HepG2 (cell line): ENCODE measurements at places on chromosomes 5 and 9. TPM values are rescaled to one million over a fixed set of nuclear protein-coding genes. Genes with fewer than 3 reads are reported as not detected.

DNA sequence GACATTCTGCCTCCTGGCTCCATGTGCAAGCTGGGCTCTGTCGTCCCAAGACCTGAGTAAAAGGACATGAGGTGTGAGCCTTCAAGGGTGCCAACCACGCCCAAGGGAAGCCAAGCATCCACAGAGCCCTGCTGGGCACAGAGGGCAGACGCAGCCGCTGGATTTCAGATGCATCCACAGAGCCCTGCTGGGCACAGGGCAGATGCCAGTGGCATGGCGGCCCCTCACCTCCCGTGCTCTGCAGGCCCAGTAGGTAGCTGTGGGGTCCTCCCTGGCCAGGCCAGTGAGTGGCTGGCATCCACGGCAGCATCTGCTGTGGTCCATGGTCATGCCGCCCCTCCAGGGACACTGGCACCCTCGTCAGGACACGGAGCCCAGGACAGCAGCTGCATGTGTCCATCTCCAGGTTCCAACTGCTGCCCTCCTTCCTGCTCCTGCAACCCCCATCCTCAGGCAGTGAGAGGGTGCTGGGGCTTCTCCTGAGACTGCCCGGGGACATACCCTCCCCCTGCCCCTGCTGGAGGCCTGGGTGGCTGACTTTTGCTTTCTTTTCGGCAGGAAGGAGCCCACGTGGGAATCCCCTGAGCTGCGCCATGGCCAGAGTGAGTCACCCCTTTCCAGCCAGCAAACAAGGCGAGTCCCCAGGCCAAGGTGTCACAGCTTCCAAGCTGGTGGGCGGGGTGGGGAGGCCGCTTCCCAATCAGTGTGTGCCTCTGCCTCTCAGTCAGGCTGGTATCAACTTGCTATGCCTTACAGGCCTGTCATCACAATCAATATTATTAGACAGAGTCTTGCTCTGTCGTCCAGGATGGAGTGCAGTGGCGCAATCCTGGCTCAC is 4.0 kb upstream of the TRAF2 start:
- H3K4me3 ChIP-seq = peak overlapping the region; percentile 82
- H3K27ac ChIP-seq = peak overlapping the region; percentile 60
- peak; percentile 94 for DNase-seq
- H3K27me3 ChIP-seq = no peaks in the 10 kb centered on the region
- peaks cover 52% of the 10 kb centered on the region for H3K4me1 ChIP-seq
- H3K36me3 ChIP-seq = no peaks in the 10 kb centered on the region

- H3K36me3 ChIP-seq = no peaks in the 10 kb centered on the region
- H3K27me3 ChIP-seq = no peaks in the 10 kb centered on the region
- no peak overlapping the region for H3K27ac ChIP-seq
- no peak for DNase-seq
- H3K4me1 ChIP-seq = no peaks in the 10 kb centered on the region
Observed at GRCh38 chr5:144028058-144028457, 142.4 kb downstream of the YIPF5 start.

DNA sequence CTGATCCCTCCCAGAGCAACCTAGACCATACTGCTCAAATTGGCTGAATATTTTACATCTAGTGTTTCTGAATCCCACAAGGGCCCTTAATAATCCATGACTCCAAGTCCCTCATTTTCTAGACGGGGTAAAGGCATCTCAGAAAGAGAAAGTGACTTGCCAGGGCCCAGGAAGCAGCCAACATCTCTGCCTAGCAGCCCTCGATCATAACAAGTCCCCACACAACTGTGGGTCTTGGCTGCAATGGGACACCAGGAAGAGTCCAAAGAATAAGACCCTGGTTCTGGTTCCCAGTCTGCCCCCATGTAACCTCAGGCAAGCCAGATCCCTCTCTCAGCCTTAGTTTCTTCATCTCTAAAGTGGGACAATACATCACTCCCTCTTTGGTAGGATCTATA is 6.3 kb downstream of the ANXA6 start:
- peak overlapping the region; percentile 27 for H3K27ac ChIP-seq
- DNase-seq = no peak
- no peak overlapping the region for H3K4me3 ChIP-seq
- peaks cover 17% of the 10 kb centered on the region for H3K36me3 ChIP-seq
- H3K4me1 ChIP-seq = peaks cover 56% of the 10 kb centered on the region

DNA sequence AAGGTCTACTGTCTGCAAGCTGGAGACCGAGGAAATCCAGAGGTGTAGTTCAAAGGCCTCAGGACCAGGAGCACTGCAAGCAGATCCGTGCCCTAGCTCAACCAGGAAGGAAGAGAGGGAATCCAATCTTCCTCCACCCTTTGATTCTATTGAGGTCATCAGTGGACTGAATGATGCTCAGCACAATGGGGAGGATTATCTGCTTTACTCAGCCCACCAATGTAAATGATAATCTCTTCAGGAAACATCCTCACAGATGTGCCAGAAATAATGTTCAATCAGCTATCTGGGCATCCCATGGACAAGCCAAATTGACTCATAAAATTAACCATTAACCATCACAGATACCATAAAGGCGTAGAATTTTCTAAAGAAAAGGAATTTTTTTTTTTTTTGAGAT is 92.0 kb downstream of the BASP1 start:
- no peak overlapping the region for H3K27ac ChIP-seq
- H3K4me3 ChIP-seq = no peak overlapping the region
- no peak for DNase-seq
- H3K36me3 ChIP-seq = no peaks in the 10 kb centered on the region

DNA sequence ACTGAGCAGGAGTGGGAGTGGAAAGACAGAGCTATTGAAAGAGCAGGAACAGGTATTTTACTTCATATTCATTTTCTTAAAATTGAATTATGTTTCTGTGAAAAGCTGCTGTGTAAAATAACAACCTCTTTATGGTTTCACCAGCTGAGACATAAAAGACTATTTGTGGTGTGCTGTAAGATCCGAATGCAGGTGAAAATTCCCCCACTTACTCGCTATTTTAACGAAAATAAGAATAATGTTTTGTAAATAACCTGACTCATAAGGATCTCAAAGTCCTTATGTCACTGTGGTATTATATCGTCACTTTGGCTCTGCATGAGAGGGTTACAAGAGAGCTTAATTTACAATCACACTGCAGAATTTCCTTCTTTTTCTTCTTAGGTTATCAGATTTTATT is 65.3 kb upstream of the NFIB start:
- H3K4me1 ChIP-seq = no peaks in the 10 kb centered on the region
- 0 out of 3 replicates have a peak, but pooled peaks cover 6% of the 10 kb centered on the region for H3K27me3 ChIP-seq
- no peaks in the 10 kb centered on the region for H3K36me3 ChIP-seq
- H3K4me3 ChIP-seq = no peak overlapping the region
- DNase-seq = no peak
- H3K27ac ChIP-seq = no peak overlapping the region

GRCh38 chr9:129979071-129979745 is 63.8 kb downstream of the FNBP1 start:
- H3K27ac ChIP-seq = no peak overlapping the region
- no peaks in the 10 kb centered on the region for H3K27me3 ChIP-seq

DNA sequence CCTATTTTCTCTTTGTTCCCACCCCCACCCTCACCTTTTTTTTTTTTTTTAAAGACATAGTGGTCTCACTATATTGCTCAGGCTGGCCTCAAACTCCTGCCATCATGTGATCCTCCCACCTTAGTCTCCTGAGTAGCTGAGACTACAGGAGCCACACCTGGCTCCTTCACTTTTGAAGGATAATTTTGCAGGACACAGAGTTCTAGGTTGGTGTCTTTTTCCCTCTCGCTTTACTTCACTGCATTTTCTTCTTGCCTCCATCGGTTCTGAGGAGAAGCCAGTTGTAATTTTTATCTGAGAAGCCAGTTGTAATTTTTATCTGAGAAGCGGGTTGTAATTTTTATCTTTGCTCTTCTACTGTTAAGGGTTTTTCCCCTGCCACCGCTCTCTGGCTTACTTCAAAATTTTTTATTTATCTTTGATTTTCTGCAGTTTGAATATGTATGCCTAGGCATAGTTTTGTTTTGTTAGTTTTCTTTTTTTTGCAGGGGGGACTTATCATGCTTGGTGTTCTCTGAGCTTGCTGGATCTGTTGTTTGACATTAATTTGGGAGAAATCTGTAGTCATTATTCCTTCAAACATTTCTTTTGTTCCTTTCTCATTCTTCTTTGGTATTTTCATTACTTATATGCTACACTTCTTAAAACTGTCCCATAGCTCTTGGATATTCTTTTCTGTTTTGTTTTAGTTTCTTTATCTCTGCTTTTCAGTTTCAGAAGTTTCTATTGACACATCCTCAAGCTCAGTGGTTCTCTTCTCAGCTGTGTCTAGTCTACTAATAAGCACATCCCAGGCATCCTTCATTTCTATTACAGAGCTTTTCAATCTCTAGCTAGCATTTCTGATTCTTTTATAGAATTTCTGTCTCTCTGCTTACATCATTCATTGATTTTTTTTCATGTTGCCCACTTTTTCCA is 148.2 kb upstream of the CHD1 start:
- H3K27me3 ChIP-seq = no peaks in the 10 kb centered on the region
- H3K36me3 ChIP-seq = no peaks in the 10 kb centered on the region
- H3K4me3 ChIP-seq = no peak overlapping the region
- DNase-seq = no peak

DNA sequence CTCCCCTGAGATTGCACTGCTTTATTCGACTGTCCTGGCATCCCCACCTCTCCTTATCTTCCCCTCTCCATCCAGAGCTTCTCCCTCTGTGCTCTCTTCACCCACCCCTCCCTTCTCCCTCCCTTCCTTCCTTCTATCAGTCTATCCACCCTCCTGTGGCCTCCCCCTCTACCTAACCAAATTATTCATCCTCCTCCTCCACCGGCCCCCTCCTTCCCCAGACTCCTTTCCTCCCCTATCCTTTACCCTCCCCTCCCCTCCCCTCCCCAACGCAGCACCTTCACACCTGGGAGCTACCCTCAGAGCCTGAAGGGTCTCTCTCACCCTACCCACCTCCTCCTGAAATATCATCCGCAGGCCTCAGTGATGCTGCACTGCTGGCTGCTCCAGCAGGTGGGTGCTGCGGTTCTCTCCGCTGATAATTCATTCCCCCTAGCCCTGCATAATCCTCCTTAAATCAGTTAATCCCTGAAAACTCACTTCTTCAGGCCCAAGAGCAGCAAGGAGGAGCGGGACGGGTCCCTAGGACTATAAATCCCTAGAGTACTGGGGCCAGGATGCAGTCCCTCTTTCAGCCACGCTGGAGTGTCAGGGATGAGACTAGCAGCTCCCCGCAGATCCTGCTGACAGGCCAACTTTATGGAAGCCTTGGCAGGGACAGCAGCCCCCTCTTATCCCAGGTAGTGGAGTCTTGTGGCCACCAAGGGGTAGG is 97.8 kb downstream of the PCDH1 start:
- no peak overlapping the region for H3K4me3 ChIP-seq
- no peaks in the 10 kb centered on the region for H3K36me3 ChIP-seq
- no peak overlapping the region for H3K27ac ChIP-seq
- no peak for DNase-seq
- H3K27me3 ChIP-seq = peaks cover 1% of the 10 kb centered on the region

GRCh38 chr5:147558826-147559225 is 49.0 kb upstream of the DPYSL3 start:
- H3K27ac ChIP-seq = no peak overlapping the region
- H3K27me3 ChIP-seq = 0 out of 2 replicates have a peak, but pooled peaks cover 1% of the 10 kb centered on the region
- no peak for DNase-seq
- H3K36me3 ChIP-seq = no peaks in the 10 kb centered on the region
- H3K4me1 ChIP-seq = no peaks in the 10 kb centered on the region

- no peaks in the 10 kb centered on the region for H3K4me1 ChIP-seq
- no peaks in the 10 kb centered on the region for H3K27me3 ChIP-seq
- no peaks in the 10 kb centered on the region for H3K36me3 ChIP-seq
- no peak overlapping the region for H3K27ac ChIP-seq
Observed at GRCh38 chr5:76861612-76862011, 11.8 kb downstream of the S100Z start.

- no peaks in the 10 kb centered on the region for H3K27me3 ChIP-seq
- H3K36me3 ChIP-seq = no peaks in the 10 kb centered on the region
- no peaks in the 10 kb centered on the region for H3K4me1 ChIP-seq
- H3K27ac ChIP-seq = no peak overlapping the region
- no peak for DNase-seq
- H3K4me3 ChIP-seq = no peak overlapping the region
Observed at GRCh38 chr9:27367175-27367798, 70.3 kb upstream of the EQTN start.

DNA sequence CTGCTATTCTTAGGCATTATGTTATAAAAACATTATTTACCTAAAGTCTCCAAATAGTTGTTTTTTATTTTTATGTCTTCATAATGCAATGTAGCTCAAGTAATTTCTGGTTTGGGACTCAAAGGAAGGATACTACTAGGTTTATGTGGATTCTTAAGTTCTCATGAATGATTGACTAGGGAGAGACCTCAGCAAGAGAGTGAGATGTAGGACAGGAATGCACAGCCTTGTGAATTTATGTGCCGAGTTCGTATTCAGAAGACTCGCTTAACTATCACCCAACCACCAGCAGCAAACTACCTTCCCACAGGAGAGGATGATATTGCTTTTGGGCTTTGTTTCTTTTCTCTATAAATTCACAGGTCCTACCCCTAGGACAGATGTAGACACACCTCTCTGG is 282.9 kb downstream of the ARHGEF28 start:
- H3K36me3 ChIP-seq = peaks cover 22% of the 10 kb centered on the region
- H3K4me3 ChIP-seq = no peak overlapping the region
- no peak overlapping the region for H3K27ac ChIP-seq
- no peak for DNase-seq

GRCh38 chr5:100902440-100903038 is 543 bp downstream of the ST8SIA4 start:
- no peak overlapping the region for H3K27ac ChIP-seq
- no peak overlapping the region for H3K4me3 ChIP-seq
- H3K27me3 ChIP-seq = peaks cover 3% of the 10 kb centered on the region
- no peak for DNase-seq
- H3K4me1 ChIP-seq = no peaks in the 10 kb centered on the region
- no peaks in the 10 kb centered on the region for H3K36me3 ChIP-seq

DNA sequence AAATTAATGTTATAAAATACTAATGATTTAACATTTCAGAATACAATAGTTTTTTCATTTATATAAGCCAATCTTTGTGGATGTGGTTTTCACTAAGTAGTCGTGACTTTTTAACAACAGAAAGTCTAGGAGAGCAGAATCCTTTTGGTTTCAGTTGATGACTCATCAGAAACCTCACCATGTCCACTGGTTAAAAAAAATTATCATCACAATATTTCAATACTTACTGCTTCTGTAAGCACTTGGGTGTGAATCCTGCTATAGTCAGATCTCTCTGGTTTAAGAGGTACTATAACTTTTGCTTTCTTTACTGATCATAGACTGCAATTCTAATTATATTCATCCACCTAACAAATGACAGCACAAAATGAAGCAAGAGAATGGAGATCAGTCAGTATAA is 77.2 kb downstream of the MRPS30 start:
- H3K27me3 ChIP-seq = no peaks in the 10 kb centered on the region
- no peaks in the 10 kb centered on the region for H3K36me3 ChIP-seq
- no peak overlapping the region for H3K4me3 ChIP-seq
- no peak for DNase-seq
- no peak overlapping the region for H3K27ac ChIP-seq

GPR150 gene
- not detected in 2 replicates for total RNA-seq

SPINK7 gene
- total RNA-seq = not detected in 2 replicates

N4BP3 gene
- not detected in 2 replicates for total RNA-seq

SOHLH1 gene
- 0.15 and 0.32 TPM in 2 replicates for total RNA-seq

SPOUT1 gene
- 39.0 and 39.7 TPM in 2 replicates for total RNA-seq

FBP2 gene
- not detected in 2 replicates for total RNA-seq

SNX24 gene
- total RNA-seq = 23.7 and 29.2 TPM in 2 replicates

TERT gene
- 1.2 and 5.9 TPM in 2 replicates for total RNA-seq
